ENCODE measurements at places on chromosomes 4 and X.
A peak's percentile ranks its signal among the peaks of the same experiment; 100 is the strongest.

- DNase-seq = peak; percentile 91
These were observed 119.9 kb downstream of the RASGEF1B start for GRCh38 chr4:81351654-81352445.

DNA sequence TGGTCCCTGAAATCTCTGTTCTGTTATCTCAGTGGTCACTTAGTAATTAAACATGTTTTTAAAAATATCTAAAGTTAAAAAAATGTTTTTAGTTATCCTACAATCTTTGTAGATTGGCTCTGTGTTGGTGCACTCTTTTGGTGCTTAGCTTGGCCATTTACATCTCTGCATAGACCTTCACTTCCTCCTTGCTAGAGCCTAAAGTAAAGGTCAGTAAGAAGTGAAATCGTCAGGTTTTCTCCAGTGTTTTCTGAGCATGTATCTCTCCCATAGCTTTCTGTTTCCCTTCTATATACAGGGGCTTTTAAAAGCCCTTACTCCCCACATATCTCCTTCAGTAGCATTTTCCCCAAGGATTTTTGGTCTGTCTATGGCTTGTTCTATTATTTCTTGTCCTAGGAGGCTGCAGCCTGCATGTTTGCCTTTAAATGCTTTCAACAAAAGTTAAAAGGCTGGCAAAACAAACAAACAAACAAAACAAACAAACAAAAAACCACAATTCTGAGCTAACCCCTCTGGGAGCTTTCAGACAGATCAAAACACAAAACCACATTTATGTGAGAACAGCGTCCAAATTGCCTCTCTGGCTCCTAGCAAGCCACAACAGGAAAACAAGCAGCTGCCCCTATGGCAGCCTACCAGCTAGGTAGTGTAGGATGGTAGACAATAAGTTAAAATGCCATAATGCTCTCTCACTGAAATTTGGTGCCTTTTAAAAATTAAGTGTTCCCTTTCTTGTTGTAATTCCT lies 27.3 kb upstream of the GPRASP2 start:
- no peak for DNase-seq

DNA sequence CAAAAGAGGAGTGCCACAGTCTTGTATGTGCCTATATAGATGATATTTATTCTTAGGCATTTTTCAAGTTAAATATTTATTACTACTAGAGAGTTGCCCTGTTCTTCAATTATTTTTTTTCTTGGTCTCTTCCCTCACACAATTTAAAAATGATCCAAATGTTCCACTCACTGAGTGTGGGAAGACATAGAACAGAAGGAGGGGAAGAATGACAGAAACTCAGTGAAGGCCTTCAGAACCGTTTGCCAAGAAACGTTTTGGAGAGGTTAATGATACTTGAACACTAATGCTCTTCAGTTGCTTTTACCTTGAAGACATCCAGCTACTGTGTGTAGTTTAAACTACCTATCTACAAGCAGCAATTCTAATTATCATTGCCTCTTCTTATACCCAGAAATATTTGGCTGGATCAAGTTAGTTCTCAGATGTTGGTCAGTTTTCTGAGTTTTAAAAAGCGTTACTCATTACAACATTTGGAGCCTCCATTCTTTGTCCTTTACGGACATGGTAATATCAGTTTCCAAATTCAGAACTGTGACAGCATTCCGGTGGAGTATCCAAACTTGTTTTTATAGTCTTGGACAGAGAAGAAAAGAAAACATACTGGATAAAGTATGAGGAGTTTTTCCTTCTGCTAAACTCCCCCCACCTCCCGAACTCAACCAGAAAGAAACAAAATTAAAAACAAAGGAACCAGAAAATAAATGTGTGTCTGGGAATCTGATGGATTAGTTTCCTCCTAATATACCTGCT lies 389.7 kb downstream of the SPRY1 start:
- peak; percentile 55 for DNase-seq

DNA sequence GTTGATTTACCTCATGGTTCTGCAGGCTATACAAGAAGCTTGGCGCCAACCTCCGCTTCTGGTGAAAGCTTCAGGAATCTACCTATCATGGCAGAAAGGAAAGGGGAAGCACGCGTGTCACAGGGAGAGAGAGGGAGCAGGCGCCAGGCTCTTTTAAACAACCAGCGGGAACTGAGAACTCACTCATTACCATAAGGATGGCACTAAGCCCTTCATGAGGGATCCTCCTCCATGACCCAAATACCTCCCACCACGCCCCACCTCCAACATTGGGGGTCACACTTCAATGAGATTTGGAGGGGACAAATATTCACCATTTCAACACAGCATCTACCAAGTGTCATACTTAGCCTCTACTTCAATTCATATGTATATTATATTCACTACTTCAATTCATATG lies 18.8 kb upstream of the TBC1D8B start:
- DNase-seq = no peak

Data from stomach (tissue), 19 donors.